ENCODE measurements at places on chromosomes 16 and 17.

GRCh38 chr17:73393962-73394361 lies 82.2 kb upstream of the CDC42EP4 start:
- DNase-seq, result peak; percentile 19

GRCh38 chr16:88200896-88201185 lies 181.9 kb upstream of the ZNF469 start:
- DNase-seq, result no peak

- peak; percentile 78 for DNase-seq
Measured at GRCh38 chr17:386141-386876, 33.7 kb upstream of the RPH3AL start.

GRCh38 chr17:71966459-71967313 lies 154.1 kb upstream of the SOX9 start:
- DNase-seq, result no peak

DNA sequence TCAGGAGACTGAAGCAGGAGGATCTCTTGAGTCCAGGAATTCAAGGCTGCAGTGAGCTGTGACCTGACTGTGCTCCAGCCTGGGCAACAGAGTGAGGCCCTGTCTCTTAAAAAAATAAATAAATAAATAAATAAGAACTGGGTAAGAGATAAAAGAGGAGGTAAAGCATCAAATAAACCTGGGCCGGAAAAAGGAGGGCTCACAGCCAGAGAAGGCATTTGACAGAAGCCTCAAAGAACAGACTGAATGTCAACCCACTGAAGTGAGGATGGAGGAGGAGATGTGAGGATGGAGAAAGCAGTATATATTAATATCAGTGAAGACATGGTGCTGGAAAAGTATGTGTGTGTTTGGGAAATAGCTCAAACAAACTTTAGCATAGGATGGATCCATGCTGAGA lies 6.1 kb downstream of the NOG start:
- no peak for DNase-seq

- DNase-seq, result no peak
Measured at GRCh38 chr17:77999413-78000173, 41.1 kb downstream of the TNRC6C start.

DNA sequence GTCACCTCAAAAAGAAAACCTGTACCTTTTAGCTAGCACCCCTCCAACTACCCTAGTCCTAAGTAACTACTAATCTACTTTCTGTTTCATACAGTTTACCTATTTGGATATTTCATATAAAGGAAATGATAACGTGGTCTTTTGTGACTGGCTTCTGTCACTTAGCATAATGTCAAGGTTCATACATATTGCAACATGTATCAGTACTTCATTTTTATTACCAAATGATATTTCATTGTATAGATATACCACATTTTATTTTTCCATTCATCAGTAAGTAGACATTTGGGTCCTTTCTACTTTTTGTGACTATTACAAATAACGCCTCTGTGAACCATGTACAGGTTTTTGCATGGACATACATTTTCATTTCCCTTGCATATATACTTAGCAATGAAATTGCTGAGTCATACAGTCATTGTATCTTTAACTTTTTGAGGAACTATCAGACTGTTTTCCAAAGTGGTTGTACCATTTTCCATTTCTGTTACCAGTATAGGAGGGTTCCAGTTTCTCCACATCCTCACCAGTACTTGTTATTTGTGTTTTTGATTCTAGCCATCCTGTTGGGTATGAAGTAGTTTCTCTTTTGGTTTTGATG lies 23.7 kb downstream of the MOSMO start:
- DNase-seq, result no peak

- no peak for DNase-seq
Measured at GRCh38 chr16:89026121-89026612, 49.2 kb upstream of the CBFA2T3 start.

DNA sequence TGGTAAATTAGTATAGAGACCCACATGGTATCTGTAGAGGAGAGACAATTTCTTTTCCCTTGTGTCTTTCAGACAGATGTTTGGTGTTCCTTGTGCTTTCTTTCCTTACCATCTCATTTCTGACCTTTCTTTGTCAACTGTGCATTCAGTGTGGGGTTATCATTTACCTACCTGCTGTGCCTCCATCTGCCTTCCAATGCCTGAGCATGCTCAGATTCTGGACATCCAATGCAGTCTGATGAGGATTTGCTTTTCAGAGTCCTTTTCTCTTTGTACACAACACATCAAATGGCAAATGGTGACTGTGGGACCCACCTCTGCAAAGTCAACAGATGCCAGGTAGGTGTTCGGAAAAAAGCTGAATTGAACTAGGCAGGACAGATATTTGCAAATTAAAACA lies 364.8 kb downstream of the CA10 start:
- DNase-seq, result no peak

DNA sequence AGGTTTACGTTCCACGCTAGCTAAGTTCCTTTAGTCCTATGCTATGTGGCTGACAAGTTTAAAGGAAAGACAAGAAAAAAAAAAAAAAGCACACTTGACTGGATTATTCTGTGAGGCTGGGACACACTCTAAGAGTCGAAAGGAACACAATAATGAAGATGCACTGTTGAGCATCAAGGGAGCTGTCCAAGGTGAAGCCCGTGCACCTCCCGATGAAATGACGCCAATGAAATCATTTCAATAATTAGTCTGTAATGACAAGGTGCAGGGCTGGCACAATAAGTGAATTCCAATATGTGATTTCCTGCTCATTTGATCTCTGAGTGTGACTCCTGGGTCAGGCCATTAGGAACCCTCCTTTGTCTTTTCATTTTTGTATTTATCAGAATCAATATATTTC lies 232.9 kb downstream of the CDH13 start:
- no peak for DNase-seq

DNA sequence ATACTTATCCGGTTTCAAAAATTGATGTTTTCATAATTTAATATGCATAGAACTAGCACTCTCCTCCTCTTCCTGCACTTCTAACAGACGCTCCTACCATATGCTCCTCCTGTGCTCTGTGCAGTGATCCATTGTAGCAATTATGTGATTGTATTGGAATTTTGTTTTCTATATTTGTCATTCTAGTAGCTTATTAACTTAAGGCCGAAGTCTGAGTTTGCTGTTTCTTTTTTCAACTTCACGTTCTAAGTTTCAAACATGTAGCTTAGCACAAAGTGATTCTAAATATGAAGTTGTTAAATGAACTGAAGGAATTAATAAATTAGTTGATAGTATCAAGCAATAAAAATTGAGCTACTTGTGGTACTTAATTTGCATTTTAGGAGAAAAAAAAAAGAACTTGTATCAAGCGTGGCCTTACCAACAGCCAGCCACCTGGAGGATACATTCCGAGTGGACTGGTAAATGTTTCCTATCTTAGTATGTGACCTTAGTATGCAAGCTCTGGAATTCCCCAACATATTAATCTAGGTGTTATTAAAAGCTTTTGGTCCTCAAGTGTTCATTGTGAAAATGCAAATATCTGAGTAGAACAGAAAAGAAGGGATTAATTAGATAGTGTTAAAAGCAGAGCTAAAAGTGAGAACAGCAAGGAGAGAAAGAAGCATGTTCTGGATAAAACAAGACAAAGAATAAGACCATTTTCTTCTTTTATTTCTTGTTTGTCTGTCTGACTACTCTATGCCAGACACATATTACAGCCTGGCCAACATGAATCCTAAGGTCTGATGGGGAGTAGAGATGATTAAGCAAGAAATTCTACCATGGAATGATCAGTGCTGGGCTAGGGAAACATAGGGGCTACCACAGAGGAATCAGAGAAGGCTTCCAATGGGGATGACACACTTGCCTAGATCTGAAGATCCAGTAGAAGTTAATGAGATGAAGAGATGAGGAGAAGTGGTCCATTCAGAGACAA lies 290.4 kb upstream of the MON1B start:
- DNase-seq, result no peak

DNA sequence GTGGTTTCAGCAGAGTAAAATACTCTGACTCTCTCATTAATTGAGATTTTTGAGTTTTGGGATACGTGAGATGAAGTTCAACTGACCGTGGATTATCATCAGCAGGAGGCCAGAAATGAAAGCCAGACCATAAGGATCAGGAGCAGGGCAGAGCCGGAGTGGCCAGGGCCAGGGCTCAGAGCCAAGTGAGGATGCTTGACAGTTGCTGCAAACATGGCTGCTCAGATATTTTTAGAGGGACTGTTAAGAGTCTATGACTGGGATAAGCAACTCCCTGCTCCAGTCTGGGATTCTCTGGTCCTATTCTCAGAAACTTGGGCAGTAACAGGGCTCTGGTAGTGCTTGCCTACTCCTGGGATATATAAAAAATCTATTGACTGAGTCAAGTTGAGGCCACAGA lies 17.6 kb upstream of the CDH13 start:
- DNase-seq, result no peak

GRCh38 chr17:15343749-15344148 lies 2.4 kb upstream of the TEKT3 start:
- peak; percentile 30 for DNase-seq
